HTR-8/SVneo (cell line): ENCODE measurements at places on chromosomes 7 and 10.

DNA sequence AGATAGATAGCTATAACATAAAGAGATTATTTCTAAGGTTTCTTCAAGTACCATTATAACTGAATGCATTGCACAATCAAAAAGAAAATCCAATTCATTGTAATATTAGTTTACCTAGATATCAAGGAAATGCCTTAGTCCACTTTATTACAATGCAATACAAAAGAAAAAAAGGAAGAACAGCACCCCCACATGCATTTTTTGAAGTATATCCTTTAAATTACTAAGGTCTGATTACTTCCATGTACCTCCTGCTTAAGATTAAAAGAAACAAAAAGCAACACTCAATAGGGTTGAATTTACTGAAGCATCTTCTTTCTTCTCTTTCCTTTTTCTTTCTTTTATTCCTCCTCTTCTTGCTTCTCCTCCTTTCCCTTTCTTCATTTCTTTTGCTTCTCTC lies 973.8 kb upstream of the LRRTM3 start:
- no peak for DNase-seq

GRCh38 chr7:57423768-57424167 lies 26.2 kb upstream of the ZNF716 start:
- DNase-seq: no peak

DNA sequence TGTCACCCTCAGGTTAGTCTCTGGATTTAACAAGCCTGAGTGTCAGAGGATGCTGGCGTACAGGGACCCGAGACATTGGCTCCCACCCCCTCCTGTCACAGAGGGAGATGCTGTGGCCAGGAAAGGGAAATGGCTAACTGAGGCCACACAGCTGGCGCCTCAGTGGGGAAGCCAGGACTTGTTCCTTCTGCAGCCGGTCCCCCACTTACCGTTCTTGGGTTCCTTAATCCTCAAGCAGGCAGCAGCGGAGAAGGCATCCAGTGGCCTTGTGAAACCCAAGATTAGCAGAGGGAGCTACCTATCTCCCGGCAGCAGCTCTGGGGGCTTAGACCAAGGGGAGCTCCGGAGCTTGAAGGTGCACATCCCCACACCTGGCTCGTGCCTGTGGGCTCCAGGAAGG lies 65.4 kb downstream of the NEURL1 start:
- DNase-seq: no peak

GRCh38 chr10:42975005-42975493 lies 101.8 kb upstream of the RET start:
- DNase-seq: no peak

DNA sequence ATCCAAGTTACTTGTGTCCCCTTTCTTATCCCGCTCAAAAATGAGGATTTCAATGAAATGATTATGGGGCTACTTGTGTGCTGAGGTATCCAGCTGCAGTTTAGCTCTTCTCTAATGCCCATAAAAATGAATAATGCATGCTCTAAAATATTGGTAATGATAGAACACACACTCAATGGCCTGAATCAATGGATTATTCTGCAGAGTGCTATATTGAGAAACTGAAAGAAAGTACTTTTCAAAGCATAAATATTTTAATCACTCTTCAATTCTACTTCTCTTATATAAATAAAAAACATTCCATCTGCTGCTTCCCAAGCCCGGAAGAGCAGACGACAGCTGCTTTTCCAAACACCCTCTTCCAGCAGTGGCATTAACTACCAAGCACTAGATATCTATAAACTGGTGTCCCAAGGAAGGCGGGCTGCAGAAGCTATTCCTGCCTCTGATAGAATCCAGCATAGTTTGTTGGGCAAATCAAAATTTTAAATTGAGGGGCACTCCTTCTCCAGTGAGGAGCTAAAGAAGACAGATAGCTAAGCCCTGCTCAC lies 284.9 kb upstream of the AOAH start:
- no peak for DNase-seq

DNA sequence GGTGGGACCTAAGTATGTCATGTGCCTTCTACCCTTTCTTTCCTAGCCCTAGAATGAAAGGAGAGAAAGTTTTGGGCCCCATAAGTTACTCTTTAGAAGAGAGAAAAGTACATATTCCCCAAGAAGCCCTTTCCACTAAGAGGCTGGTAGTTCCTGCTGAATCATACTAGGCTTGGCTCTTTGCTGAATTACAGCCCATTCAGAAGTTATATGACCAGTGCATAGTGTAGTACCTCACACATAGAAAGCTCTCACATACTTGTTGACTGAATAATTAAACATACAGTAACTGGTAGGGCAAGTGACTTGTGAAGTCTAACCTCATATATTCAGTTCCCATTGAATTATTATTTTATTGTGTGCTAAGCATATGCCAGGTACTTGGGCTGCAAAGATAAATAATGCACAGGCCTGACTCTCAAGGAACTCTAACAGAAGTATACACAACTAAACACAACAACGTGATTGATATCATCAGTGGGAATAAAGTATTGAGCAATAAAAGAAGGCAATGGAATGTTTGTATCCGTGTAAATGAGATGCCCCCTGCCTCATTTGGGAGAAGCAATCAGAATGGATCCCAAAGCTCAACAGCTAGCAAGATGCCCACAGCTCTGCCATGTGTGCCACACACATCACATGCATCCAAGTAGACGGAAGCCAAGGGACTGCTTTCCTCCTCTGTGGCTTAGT lies 38.9 kb upstream of the UBN2 start:
- no peak for DNase-seq

- no peak for DNase-seq
Measured at GRCh38 chr10:78428579-78428978, 394.9 kb downstream of the RPS24 start.

- no peak for DNase-seq
Measured at GRCh38 chr10:118449521-118449920, 107.4 kb upstream of the FAM204A start.

DNA sequence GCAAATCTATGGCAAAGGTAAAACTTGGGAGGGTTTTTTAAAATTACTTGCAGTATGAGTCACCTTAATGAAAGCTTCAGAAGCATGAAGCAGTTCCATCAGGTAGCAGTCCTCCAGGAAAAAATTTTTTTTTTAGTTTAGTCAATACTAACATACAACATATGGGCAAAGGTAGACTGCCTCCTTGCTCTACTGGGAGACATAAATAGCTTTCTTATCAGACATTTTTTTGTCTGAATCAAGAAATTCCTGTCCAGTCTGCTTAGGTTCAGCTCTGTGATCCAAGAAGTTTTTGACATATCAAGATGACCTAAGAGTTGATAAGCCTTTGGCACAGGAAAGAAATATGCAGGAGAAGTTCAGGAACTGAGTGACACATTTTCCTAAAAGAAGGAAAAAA lies 171.5 kb upstream of the TCF7L2 start:
- DNase-seq: no peak

- DNase-seq: no peak
Measured at GRCh38 chr10:123681285-123681684, 15.1 kb downstream of the GPR26 start.

DNA sequence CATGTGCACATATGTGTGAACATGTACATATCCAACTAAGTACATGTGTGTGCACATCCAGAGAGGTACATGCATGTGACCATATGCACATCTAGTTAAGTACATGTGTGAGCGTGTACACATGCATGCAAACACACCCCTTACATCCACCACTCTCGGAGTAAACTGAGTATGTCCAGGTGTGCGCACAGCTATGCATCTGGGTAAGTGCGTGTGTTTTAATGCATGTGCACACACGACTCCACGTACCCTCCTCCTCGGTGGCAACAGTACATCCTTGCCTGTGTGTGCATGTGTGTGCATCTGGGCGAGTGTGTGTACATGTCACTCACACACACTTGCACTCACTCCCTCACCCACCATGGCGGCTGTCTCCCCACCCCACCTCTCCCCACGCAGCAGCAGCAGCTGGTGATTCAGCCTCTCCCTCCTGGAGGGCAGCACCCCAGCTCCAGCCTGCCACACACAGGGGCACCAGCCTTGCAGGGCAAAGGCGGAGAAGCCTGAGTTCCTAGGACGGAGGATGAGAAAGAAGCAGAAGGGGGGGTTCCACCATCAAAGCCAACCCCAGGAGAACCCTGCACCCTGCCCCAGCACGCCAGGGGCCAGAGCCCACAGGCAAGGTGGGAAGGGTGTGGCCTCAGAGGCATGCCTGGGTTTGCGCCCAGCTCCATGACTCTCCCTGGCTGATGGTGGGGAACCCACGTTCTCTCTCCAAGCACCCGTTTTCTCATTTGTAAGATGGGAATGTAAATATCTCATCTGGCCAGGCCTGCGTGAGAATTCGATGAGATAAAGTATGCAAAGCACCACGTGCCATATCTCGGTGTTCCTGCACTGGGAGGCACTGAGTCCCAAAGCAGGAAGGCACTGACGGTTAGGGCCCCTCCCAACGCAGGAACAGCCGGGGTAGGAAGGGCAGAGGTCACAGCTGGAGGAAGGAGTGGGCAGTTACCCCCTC lies 27.7 kb upstream of the DNAAF5 start:
- DNase-seq: no peak

DNA sequence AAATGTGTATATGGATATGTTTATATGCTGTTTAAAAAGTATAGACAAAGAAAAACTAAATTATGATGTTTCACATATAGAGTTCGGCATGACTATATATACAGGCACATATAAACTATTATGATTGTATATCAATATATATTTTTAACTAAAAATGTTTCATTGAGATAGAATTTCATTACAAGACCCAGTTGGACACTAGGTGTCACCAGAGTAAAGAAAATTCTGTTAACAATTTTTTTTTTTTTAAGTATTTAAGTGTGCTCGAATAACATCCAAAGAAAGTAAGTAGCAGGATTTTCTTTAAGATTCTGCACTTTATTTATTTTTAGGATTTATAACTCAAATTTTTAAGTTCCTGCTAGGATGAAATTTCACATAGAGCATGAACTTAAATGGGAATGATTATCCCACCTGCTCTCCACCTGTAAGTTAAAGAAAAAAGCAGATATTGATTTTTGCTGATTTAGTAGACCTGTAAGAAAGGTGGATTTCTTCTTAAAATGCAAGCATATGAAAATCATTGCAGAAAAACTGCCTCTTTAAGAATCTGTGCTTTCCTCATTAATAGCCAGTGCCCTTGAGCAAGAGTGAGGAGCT lies 961.5 kb downstream of the PCDH15 start:
- no peak for DNase-seq

- DNase-seq: no peak
Measured at GRCh38 chr7:133824132-133824531, 303.0 kb upstream of the LRGUK start.

- DNase-seq: peak; percentile 26
Measured at GRCh38 chr7:151844071-151844824, 32.7 kb downstream of the PRKAG2 start.

DNA sequence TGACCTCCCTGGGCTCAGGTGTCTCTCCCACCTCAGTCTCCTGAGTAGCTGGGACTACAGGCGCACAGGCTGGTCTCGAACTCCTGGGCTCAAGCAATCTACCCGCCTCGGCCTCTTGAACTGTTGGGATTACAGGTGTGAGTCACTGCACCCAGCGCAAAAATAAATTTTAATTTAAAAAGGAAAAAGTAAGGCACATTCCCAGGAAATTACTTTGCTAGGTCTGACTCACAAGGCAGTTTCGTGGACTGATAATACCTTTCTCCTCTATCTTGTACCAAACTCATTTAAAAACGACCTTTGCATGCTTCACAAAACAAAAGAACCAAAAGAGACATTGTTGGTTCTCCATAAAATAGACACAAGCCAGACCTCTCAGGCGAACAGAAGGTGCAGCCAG lies 29.7 kb downstream of the PARP12 start:
- DNase-seq: no peak

GRCh38 chr10:125039354-125039769 lies 97.4 kb downstream of the ZRANB1 start:
- DNase-seq: no peak

- no peak for DNase-seq
Measured at GRCh38 chr10:118511711-118512110, 83.7 kb downstream of the PRLHR start.
